Stimulated activated CD4-positive, alpha-beta T cell treated with anti-CD3 and anti-CD28 coated beads, Interleukin-15, amount 100 ng/mL, for 48 hours (primary cell): ENCODE measurements at places on chromosomes 11 and 22.

- DNase-seq: no peak
These were observed 10.7 kb upstream of the SESN3 start for GRCh38 chr11:95241681-95242081.

DNA sequence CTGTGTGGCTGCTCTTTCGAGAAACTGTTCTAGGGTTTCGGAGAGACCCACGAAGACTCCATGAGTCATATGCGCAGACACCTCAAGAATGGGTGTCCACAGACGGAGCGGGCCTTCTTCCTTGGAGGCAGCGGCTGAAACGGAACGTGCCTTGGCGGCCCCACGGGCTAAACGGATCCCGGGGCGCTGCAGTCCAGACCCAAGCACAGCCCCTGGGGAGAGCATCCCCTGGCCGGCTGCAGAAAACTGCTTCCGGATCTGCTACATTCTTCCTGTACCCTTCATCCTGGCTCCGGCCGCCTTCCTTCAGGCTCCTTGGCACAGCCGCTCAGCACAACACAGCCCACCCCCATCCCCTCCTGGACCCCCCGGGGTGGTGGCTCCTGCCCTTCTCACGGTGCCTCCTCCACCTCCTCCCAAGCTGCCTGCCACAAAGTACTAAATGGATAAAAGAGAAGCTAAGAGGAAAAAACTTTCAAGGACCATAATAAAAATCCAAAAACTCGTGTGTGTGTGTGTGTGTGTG, 25.4 kb downstream of the CPT1A start:
- DNase-seq: no peak

DNA sequence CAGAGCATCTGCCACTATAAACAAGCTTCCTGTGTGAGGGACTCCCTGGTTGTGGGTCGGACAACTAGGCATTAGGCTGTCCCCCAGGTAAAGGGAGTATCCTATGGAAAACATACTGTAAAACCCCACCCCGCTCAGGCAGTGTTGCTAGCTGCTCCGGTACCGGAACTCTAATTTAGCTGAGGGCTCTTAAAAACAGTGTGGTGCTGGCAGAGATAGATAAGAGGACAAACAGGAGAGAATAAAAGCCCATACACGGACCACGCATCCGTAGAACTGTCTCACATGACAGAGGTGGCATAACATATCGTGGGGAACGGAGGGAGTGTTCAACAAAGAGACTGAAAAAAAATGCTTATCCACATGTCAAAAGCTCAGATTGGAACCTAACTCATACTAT, 3.4 kb upstream of the MOGAT2 start:
- no peak for DNase-seq

DNA sequence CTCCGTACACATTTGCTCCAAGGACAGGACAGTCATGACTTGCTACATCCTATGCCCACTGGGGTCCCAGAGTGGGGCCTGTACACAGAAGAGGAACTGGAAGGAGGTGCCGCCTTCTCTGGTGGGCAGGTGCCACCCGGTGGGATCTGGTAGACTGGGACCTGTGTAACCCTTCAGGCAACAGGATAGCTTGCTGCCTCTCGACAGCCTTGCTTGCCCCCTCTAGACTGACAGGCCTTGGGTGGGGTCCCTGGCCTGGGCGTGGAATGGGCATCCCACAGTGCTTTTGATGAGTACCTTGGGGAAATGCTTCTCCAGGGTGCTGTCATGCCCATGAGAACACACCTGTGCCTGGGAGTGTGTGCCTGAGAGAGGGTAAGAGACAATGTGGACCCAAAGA, 15.8 kb downstream of the SHANK3 start:
- no peak for DNase-seq

- DNase-seq: no peak
These were observed 41.1 kb downstream of the RPS6KA4 start for GRCh38 chr11:64400102-64400501.

DNA sequence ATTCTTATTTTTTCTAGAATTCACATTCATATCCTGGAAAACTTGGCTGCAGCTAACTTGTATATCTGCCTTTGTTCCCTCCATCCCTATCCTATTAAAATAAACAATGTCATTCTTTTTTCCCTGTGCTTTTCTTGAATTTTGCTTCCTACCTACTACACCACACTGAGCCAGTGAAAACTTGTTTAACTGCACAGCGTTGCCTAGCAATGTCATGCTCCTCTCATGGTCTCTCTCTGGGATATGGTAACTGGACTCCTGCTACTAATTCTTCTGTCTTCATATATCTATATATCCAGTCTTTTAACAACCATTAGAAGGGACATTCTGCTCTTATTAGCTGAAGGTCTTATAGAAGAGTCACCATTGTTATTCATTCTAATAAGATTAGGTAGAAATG, 434.4 kb downstream of the METTL15 start:
- no peak for DNase-seq

GRCh38 chr22:36874309-36874696, 13.5 kb downstream of the NCF4 start:
- DNase-seq: no peak

- no peak for DNase-seq
These were observed 53.7 kb downstream of the TBC1D22A start for GRCh38 chr22:46815896-46816731.

DNA sequence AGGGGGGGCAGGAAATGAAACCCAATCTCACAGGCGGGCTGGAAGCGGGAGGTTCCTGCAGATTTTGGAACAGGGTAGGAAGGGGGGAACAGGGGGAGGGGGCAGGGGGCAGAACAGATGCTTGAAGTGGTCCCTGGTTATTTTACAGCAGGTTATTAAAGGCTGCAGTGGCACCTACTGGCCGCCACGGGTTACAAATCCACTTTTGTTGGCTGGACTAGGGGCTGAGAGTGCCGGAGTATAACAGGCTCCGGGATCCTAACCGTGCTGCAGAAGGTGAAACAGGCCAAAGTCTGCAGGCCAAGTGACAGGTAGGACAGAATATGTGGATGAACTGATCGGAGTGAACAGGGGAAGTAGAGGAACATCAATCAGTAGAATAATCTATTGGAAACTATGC, 2.5 kb downstream of the ROBO3 start:
- DNase-seq: no peak

DNA sequence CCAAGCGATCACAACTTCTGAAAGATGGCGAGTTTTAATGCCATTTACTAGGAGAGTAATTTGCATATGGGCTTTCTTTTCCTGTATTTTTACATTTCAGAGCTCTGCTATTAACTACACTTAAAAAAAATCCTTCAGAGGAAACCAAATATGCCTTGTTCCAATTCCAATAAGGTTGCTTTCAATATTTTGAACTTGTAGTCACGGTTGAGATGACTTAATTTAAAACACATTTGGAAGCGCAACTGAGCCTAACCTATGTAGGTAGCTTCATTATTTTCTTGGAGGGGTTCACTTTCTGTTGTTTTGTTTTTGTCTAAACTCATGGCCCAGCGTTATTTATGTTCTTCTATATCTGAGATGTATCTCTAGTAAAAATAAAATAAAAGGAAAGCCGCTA, 93.4 kb downstream of the BLID start:
- DNase-seq: no peak

- no peak for DNase-seq
These were observed 3.7 kb downstream of the SLC39A13 start for GRCh38 chr11:47411884-47412746.

DNA sequence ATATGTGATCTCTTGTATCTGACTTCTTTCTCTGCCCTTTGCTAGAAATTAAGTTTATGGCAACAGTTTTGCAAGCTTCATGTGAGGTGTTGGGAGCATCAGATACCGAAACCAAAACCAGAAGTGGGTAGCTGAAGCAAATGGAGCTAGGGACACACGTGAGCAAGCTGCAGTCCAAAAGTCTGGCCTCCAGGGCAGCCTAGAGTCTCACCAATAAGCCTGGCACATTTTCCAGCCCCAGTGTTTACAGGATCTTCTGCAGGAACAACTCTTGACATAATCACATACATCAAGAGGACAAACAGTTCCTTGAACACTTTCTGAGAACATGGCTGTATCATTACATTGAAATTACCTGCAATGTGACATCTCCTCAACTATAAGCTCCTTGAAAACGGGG, 114.1 kb downstream of the LARGE1 start:
- no peak for DNase-seq

DNA sequence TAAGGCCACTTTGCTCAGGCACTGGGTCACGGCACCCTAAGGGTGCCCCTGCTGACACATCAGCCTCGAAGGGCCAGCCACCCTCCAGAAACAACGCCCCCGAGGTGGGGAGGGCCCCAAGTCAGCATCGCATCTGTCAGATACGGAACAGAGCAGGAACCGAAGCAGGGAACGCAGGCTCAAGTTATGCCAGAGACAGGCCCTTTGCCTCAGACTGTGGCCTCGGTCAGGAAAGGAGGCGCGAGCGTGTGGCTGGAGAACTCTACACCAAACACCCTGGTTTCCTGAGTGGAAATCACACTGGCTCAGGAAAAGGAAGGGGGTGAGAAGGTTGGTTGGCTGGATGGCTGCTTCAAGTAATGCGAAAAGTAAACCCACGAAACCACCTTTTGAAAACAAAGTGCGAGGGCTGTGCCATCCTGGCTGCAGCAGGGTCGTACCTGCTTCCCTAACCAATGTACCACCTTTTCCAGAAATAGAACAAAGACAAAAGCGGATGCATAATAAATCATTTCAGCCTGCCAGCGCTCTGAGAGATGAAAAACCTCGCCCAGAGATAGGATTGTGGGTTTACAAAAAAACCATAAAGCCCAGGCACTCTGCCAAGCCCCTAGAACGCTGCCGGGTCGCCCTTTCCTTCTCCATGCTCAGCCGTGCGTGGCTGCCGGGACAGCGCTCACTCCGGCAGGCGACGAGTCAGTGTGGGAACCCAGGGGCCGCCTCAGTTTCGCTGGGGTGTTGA, 38.6 kb downstream of the TRMU start:
- no peak for DNase-seq

- DNase-seq: no peak
These were observed 426.7 kb downstream of the MIAT start for GRCh38 chr22:27084130-27084529.

- no peak for DNase-seq
These were observed 39.3 kb downstream of the ZNF202 start for GRCh38 chr11:123702139-123702538.

DNA sequence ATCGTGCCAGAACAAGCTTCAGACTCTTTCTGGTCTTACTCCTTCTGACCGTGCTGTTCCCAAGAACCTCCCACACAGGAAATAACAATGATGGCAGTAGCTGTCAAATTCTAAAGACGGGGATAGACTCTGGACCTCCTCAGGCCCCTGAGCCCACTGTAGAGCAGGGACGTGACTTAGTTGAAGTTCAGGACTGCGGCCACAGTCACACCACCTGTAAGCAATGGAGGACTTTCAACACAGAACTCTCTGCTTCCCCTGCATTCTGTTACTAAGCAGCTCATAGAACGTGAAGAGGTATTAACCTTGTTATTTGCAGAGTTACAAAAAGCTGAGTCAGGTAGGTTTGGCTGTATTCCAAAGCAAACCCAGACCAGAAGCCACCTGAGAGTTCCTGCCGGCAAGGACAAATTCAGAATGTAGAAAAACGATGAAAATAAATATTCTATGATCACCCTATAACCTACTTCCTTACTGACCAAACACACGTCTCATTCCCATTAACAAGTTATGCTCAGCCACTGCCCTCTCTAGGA, 12.7 kb downstream of the TMEM45B start:
- DNase-seq: no peak

GRCh38 chr22:20242393-20243175, 25.5 kb downstream of the RTN4R start:
- DNase-seq: no peak

DNA sequence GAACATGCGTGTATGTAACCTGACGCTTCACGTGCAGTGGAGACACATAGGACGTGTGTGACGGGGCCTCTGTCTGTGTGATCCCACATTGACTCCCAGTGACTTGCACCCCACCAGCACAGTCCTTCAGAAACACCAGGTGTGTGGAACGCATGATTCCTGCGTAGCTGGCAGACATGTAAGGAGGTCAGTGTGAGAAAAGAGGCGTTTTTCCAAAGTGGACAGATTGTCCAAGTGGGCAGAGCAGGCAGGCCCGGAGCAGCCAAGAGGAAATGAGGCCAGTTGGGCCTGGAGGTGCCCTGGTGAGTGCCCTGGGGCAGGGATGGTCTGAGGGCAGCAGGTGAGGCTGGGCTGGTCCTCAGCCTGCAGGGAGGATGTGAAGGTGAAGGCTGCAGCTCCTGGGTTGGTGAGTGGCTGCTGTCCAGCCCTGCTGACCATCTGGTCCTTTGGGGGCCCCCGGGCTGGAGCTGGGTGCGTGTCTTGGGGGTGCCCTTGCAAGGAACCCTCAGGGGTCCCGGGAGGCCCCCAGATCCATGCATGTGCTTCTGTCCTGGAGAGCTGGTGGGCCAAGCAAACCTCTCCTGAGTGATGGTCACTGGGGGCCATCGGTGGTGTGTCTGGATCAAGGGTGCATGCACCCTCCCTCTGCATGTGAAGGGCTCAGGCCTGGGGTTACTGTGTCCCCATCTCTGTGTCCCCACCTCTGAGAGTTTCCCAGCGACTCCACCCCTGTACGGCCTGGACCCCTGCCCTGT, 26.6 kb downstream of the SHANK3 start:
- no peak for DNase-seq

- no peak for DNase-seq
These were observed 6.8 kb upstream of the PIM3 start for GRCh38 chr22:49953680-49954344.

- DNase-seq: no peak
These were observed 55.1 kb downstream of the SESN3 start for GRCh38 chr11:95175818-95176380.

- no peak for DNase-seq
These were observed 8.9 kb downstream of the ABTB2 start for GRCh38 chr11:34348919-34349318.

- no peak for DNase-seq
These were observed 90.1 kb downstream of the MPPED1 start for GRCh38 chr22:43501878-43502277.

- DNase-seq: no peak
These were observed 76.4 kb downstream of the COMMD9 start for GRCh38 chr11:36212564-36213392.

DNA sequence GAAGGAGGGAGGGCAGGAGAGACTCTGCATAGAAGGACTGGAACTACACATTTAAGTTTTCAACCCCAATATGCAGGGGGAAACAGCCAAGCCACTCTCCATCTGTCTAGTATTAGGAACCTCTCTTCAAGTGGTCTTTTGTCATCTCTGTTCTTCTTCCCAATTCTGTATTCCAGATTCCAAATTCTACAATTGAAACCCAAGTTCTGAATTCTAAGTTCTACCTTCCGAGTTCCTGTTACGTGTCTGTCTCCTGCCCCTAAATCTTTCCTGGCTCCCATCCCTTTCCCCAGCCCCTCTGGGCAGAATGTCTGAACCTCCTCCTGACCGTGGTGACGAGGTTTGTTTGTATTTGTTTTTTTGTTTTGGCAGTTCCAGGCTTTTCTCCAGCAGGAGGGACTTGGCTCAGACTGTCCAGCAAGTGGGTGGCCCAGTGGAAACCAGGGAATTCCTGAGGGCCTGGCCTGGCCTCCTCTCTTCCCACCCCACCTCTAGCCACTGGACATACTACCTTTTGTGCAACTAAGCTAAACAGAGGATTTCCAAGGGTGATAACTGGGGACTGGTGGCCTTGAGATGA, 1.6 kb upstream of the THOC5 start:
- DNase-seq: no peak
